NCI-H1930 (cell line): ENCODE measurements at places on chromosomes 13 and 19.

- DNase-seq: no peak
These were observed 51.8 kb downstream of the TM9SF2 start for GRCh38 chr13:99553033-99553432.

- no peak for DNase-seq
These were observed 43.2 kb downstream of the LATS2 start for GRCh38 chr13:21018220-21018619.

DNA sequence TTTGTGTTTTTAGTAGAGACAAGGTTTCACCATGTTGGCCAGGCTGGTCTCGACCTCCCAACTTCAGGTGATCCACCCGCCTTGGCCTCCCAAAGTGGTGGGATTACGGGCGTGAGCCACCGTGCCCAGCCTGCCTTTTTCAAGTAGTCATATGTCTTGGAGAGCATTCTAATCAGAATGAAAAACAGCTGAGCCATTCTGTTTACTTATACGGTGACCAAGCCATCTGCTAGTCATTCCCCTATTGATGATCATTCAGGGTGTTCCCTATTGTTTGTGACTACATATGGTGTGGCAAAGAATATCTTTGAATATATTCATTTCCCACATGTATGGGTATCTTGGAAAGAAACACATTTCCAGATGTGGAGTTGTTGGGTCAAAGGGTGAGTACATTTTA is 17.2 kb downstream of the BLOC1S3 start:
- DNase-seq: no peak

- DNase-seq: no peak
These were observed 15.8 kb downstream of the GPR180 start for GRCh38 chr13:94617389-94618000.

GRCh38 chr13:101869553-101869952 is 417.1 kb downstream of the ITGBL1 start:
- DNase-seq: no peak

- peak; percentile 55 for DNase-seq
These were observed 103.9 kb upstream of the DIAPH3 start for GRCh38 chr13:60267498-60268202.

- DNase-seq: no peak
These were observed 661 bp downstream of the PALM3 start for GRCh38 chr19:14061081-14061749.

DNA sequence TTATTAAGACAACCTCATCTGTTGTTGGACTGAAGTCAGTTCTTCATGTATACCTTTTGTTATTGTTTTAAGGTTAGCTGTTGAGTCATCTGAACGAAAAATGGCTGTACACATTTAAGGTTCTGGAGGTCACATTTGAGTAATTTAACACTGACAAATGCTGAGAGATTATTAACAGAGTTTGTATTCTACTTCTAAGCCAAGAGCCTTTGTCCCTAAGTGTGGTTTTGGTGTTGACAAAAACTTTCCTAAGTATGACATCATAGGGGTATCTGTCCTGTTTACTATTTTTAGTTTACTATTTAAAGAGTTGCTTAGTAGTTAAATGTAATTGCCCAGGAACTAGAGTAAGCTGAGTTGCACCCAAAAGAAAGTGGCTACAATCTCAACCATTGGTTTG is 71.9 kb downstream of the CDK8 start:
- no peak for DNase-seq

- DNase-seq: no peak
These were observed 80.2 kb downstream of the IRS2 start for GRCh38 chr13:109706015-109706715.

- no peak for DNase-seq
These were observed 14.4 kb downstream of the LONP1 start for GRCh38 chr19:5705552-5705951.
